ENCODE measurements at places on chromosomes 12 and 14. TPM values are rescaled to one million over a fixed set of nuclear protein-coding genes. Genes with fewer than 3 reads are reported as not detected.

DNA sequence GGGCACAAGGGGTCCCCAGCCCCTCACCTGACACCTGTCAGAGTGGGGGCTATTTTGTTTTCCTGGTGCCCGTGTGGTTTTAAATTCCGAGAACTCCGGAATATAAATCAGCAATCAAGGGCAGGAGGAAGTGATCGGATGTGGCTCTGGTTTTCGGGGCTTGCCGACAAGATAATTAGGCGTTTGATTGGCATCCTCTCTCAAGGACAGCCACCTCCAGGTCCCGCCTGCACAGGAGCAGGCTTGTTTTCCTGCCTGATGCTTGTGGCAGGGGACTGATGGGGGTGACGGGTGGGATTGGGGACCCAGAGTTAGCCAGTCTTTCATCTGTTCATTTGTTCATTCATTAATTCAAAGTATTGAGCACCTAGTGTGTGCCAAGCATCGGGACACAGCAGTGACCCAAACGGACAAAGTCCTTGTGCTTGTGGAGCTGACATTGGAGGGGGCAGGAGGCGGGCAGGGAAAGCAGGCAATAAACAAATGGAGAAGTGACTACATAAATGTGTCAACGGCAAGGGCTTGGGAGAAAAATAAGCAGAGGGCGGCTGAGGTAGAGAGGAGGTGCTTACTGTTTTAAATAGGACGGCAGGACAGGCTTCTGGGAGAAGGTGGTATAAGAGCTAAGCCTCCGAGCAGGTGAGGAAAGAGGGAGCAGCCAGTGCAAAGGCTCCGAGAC, 166.5 kb downstream of the PHETA1 start:
- DNase-seq: no peak

GRCh38 chr14:76498463-76498935, 122.6 kb downstream of the ESRRB start:
- no peak for DNase-seq

The JPH4 gene
- not detected for total RNA-seq

DNA sequence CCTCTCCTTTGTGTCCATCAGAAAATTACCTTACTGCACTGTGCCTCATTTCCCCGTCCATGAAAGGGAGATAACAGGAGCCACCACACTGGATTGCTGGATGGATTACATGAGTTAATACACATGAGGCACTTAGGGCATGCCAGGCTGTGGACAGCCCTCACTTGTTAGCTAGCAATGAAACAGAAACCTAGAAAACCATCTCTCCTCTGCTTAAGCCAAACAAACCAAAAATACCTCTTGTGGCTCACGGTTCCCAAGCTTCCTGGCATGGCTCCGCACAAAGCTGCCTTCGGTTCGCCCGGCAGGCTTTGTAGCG, 660 bp upstream of the HCFC2 start:
- no peak for DNase-seq

DNA sequence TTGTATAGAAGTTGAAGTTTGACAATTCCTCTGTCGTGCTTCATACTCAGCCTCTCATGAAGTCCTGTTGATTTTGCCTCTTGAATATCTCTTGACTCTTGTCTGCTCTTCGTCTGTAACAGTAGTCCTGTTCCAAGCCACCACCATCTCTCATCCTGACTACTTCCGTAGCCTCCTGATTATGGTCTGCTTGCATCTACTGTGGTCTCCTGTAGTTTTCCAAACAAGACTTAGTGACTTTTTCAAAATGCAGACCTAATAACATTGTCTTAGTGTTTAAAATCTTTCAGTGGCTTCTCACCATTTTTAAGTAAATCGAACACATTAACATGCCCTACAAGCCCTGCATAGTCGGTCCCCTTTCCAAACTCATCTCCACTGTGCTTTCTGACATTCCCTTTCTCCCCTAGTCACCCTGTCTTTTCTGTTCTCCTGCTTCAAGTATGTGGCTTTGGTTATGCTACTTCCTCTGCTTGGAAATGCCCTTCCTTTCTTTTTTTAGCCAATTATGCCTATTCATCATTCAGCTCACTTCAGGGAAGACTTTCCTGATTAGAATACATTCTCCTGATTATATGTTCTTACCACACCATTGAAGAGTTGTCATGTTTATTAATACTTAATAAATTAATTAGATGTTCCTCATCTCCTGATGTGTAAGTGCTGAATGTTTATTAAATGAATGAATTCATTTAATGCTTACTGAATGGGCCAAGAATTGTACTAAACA, 2.0 kb downstream of the SCYL2 start:
- DNase-seq: peak; percentile 1

GRCh38 chr14:103820908-103821307, 26.5 kb downstream of the PPP1R13B start:
- no peak for DNase-seq

GRCh38 chr14:100896369-100897060, 7.0 kb downstream of the RTL1 start:
- no peak for DNase-seq

DNA sequence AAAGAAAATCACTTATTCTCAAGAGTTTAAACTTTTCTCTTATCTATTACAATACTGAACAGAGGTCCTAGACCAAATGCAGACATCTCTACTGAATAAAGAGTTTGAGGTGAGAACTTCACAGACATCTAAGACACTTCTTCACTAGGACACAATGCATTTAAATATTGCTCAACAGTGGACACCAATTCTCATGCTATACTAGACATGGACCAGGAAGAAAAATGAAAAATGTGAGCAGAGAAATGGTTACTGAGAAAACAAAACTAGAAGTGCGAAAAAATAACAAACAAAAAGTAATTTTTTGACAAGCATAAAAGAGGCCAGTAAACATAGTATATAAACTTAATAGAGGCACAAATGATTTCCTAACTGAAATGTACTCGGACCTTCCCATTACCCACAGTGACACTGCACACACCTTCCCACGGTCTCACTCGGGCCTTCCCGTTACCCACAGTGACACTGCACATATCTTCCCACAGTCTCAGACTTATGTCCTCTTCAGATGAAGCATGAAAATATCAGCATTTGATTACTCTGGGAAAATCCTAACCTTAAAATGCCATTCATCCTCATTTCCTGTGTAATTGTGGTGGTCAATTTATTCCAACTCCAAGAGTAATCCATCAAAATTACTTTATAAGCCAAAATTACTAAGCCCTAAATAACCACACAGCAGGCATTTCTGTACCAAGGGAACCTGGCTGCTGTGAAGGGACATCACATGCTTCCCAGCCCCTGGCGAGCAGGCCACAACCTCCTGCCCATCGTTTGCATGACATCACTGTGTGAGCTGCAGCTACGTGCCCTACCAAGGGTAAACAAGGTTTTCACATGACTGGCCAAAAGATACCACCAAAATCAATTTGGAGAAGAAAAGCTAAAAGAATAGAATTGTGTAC, 6.4 kb downstream of the SLC15A4 start:
- peak; percentile 38 for DNase-seq

GRCh38 chr12:14913381-14913781, 25.0 kb downstream of the ERP27 start:
- no peak for DNase-seq

The BCAT1 gene
- 107 TPM for total RNA-seq

The TSPAN9 gene
- 23.0 TPM for total RNA-seq

DNA sequence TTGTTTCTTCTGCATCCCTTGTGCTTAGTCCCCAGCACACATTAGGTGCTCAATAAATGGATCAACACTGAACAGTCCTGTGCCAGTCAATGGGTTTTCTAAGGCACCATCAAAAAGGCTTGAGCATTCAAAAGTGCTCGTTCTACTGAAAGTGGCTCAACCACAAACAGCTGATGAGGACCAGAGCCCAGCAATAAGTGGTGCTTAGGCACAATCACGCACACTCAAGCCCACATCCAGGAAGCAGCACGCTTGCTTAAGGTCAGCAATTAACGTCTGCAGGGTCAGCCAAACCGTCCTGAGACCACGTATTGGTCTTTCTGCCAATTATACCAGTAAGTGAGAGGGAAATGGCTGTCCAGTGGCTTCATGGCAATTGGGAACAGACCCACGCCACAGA, 56.5 kb downstream of the PRIMA1 start:
- DNase-seq: no peak

The KRT78 gene
- 0.21 TPM for total RNA-seq

GRCh38 chr12:69570000-69570516, 15.2 kb upstream of the CCT2 start:
- no peak for DNase-seq

DNA sequence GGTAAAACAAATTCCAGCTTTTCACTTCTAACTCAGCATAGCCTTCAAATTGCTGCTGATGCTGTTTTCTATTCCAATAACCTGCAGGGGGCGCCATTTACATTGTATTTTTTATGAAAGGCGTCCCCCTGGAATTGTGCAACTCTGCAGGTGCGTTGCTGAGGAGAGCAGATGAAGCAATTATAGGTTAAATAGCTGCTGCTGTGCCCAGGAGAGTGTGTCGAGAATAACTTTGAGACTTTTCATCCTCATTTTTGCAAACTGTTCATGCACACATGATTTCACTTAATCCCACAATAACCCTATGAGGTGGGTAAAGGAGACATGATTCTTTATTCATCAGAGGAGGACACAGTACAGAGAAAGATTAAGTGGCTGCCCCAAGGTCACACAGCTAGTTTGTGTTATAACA, 75.7 kb downstream of the MYRFL start:
- DNase-seq: peak; percentile 54

DNA sequence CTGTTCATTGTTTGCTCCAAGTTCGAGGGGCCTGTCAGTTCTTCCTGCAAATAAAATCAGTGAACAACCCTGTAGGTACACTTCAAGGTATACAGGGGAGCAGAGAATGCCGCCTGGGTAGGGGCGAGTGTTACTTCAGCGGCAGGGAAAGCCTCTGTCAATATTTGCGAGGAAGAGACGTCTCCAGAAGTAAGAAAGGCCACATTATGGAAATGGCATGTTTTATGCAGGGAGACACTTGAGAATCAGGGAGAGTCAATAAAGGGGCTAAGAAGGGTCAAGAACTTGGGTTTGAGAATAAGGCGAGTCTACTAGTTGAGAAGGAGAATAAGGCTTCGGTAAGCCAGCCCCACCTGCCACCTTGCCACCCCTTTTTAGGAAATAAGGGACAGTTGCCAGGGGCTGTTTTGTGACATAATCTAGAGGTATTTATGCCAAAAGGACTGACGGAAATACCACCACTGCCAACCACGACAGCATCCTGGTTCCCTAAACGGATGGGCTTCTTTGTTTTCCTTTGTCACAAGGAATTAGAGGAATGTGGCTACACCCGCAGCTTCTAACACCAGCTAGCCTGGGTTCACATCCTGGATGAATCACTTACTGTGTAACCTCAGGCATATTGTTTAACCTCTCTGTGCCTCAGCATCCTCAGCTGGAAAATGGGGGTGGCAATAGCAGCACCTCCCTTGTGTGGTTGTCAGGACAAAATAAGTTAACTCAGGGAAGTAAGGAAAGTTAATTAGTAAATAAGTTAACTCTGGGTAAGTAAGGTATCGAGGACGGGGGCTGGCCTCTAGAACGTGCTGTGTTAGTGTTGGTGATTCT, 67.7 kb downstream of the EID3 start:
- DNase-seq: peak; percentile 84

GRCh38 chr12:1907652-1908611, 10.5 kb downstream of the CACNA2D4 start:
- no peak for DNase-seq

The RFX4 gene
- not detected for total RNA-seq

The RAB15 gene
- total RNA-seq: 7.7 TPM

The NRL gene
- total RNA-seq: 1.4 TPM

GRCh38 chr14:101247842-101248725, 313.2 kb upstream of the DIO3 start:
- no peak for DNase-seq

GRCh38 chr12:53756300-53757100, 4.7 kb upstream of the CISTR start:
- no peak for DNase-seq

GRCh38 chr12:92047393-92047826, 98.2 kb downstream of the BTG1 start:
- no peak for DNase-seq

DNA sequence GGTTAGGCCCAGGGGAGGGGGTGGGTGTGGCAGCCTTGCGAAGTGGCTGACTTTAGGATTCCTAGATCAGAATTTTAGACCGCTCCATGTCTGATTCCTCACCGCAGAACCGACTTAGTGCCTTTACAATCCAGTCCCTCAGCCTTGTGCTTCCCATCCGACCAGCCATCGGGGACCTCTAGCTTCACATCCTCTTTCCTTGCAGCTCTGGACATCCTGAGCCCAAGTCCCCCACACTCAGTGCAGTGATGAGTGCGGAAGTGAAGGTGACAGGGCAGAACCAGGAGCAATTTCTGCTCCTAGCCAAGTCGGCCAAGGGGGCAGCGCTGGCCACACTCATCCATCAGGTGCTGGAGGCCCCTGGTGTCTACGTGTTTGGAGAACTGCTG, 557 bp downstream of the COPS7A start:
- no peak for DNase-seq

GRCh38 chr12:78559416-78559815, 305.2 kb upstream of the SYT1 start:
- no peak for DNase-seq

- DNase-seq: no peak
Measured at GRCh38 chr12:117063162-117063911, 35.9 kb downstream of the TESC start.

GRCh38 chr12:21370845-21371449, 1.8 kb upstream of the IAPP start:
- DNase-seq: no peak

GRCh38 chr12:56631790-56632700, 1.9 kb upstream of the BAZ2A start:
- peak; percentile 40 for DNase-seq

- no peak for DNase-seq
Measured at GRCh38 chr12:110774824-110775223, 32.1 kb upstream of the PPP1CC start.

The ANKRD33 gene
- total RNA-seq: not detected

- no peak for DNase-seq
Measured at GRCh38 chr12:125687403-125687802, 622.2 kb downstream of the AACS start.

DNA sequence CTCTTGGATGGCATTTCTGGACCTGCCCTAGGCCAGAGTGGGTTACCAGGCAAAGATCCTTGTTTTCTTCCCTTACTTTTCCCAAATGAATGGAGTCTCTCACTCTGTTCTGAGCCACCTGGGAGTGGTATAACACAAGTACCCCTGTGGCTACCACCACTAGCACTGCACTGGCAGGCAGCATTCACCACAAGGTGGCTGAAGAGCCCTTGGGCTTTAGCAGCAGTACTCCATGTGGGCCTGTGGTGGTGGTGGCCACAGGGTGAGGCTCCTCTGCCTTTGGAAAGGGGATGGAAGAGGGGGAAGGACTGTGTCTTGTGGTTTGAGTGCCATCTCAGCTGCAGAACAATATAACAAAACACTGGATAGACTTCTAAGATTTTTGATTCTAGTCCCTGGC, 38.1 kb upstream of the LMNTD1 start:
- DNase-seq: no peak

GRCh38 chr12:34600592-34601462, 578.5 kb downstream of the ALG10 start:
- no peak for DNase-seq

Measured in SJSA1 (cell line).